ENCODE measurements at places on chromosomes 2 and 18. TPM values are rescaled to one million over a fixed set of nuclear protein-coding genes. Genes with fewer than 3 reads are reported as not detected.

Gene RBM43
- 4.6 TPM for total RNA-seq

GRCh38 chr2:119826370-119826961, 66.7 kb downstream of the PTPN4 start:
- DNase-seq = peak; percentile 26
- no peak overlapping the region for H3K4me3 ChIP-seq
- H3K27ac ChIP-seq = no peak overlapping the region
- no peaks in the 10 kb centered on the region for H3K4me1 ChIP-seq
- H3K27me3 ChIP-seq = no peaks in the 10 kb centered on the region

- H3K36me3 ChIP-seq = no peaks in the 10 kb centered on the region
- H3K27me3 ChIP-seq = peaks cover 7% of the 10 kb centered on the region
- DNase-seq = peak; percentile 24
- no peak overlapping the region for H3K27ac ChIP-seq
- no peak overlapping the region for H3K4me3 ChIP-seq
Observed at GRCh38 chr2:241842620-241843211, 16.0 kb downstream of the PDCD1 start.

Gene EMX1
- total RNA-seq = 1.2 TPM

GRCh38 chr2:33810046-33810835, 211.1 kb upstream of the FAM98A start:
- no peaks in the 10 kb centered on the region for H3K27me3 ChIP-seq
- no peaks in the 10 kb centered on the region for H3K36me3 ChIP-seq
- no peaks in the 10 kb centered on the region for H3K4me1 ChIP-seq
- DNase-seq = peak; percentile 14
- peak overlapping the region; percentile 2 for H3K27ac ChIP-seq
- H3K4me3 ChIP-seq = no peak overlapping the region

GRCh38 chr18:57519668-57520424, 66.7 kb downstream of the FECH start:
- H3K4me1 ChIP-seq = no peaks in the 10 kb centered on the region
- no peaks in the 10 kb centered on the region for H3K27me3 ChIP-seq
- DNase-seq = no peak
- no peak overlapping the region for H3K4me3 ChIP-seq

Gene KIF5C
- total RNA-seq = 5.4 TPM

- H3K36me3 ChIP-seq = no peaks in the 10 kb centered on the region
- no peaks in the 10 kb centered on the region for H3K27me3 ChIP-seq
- no peak overlapping the region for H3K27ac ChIP-seq
- no peak for DNase-seq
- no peak overlapping the region for H3K4me3 ChIP-seq
- peaks cover 4% of the 10 kb centered on the region for H3K4me1 ChIP-seq
Observed at GRCh38 chr2:198273660-198274059, 469.3 kb downstream of the PLCL1 start.

GRCh38 chr2:3108105-3108504, 269.5 kb downstream of the EIPR1 start:
- H3K4me3 ChIP-seq = no peak overlapping the region
- H3K36me3 ChIP-seq = no peaks in the 10 kb centered on the region
- H3K27me3 ChIP-seq = no peaks in the 10 kb centered on the region
- no peak for DNase-seq
- H3K27ac ChIP-seq = no peak overlapping the region
- peaks cover 5% of the 10 kb centered on the region for H3K4me1 ChIP-seq
